ENCODE measurements at places on chromosomes 6 and 20.

DNA sequence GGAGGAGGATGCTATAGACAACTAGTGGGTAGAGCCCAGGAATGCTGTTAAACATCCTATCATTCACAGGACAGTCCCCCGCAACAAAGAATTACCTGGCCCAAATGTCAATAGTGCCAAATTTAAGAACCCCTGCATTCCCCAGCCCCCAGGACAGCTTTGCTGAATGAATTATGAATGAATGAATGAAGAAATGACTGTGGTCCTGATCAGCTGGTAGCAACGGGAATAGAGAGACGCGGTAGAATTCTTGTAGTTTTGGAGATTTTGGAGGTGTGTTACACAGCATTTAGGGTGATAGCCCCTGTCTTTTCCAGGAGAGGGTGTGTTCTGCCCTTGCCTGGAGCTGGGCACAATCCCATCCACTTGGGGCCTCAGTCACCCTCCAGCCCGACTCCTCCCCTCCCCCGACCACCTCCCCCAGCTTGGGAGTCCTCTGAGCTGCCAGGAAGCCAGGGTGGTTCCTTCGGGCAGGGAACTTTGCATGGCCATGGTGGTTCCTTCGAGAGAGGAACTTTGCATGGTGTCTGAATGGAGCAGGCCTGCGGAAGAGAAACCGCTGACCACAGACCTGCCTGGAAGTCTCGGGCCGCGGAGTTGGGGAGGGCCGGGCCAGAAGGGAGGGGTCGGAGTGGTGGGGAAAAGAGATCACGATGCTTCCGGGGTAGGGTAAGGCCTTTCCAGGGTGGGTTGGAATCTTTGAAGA is 1.0 kb upstream of the HCK start:
- no peak for DNase-seq

DNA sequence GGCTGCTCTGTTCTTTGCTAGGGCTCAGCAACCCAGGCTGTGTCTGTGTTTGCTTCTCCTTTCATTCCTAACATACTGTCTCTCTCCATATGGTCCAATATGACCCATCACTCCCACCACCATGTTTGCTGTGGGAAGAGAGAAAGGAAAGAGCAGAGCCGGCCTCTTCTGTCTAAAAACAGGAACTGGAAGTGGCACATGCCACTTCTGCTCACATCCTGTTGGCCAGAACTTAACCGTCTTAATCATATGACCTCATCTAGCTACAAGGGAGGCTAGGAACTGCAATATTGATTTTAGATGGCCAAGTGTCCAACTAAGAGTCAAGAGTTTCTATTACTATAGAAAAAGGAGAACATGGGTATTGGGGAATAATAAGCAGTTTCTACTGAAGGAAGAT is 212.5 kb upstream of the CHD6 start:
- DNase-seq, result no peak

DNA sequence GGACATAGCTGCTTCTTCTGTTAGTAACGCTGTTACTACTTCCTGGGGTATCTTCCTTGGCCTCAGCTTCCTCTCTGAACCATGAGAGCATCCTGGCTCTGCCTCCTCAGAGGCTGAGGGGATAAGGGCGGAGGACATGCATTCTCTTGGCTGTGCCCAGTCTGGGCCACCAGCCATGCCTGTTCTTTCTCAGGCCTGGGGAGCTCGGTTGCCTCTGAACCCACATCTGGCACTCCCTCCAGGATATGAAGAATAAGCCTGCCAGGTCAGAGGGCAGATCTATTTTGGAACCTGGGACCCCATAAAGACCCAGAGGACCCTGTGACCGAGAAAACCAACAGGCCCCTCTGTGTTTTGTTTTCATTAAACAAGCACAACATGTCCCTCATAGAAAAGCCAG is 6.6 kb upstream of the ANGPT4 start:
- DNase-seq, result no peak

DNA sequence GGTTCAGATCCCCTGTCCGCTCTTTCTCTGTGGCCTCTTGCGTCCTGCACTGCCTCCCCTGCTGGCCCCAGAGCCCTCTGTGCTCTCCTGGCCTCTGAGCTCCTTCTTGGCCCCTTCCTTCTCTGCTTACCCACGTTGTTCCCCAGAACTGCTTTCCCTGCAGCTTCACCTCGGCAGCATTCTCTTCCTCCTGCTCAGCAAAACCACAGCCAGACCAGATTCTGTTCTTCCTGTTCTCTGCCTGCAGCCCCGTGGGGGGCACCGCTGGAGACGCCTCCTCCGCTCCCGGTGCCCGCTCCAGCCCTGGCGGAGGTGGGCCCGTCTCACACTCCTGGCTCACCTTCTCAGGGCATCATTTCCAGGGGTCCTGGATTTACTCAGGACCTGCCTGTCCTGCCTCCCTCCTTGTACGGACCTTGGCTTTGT is 59.7 kb downstream of the TCP11 start:
- DNase-seq, result no peak

DNA sequence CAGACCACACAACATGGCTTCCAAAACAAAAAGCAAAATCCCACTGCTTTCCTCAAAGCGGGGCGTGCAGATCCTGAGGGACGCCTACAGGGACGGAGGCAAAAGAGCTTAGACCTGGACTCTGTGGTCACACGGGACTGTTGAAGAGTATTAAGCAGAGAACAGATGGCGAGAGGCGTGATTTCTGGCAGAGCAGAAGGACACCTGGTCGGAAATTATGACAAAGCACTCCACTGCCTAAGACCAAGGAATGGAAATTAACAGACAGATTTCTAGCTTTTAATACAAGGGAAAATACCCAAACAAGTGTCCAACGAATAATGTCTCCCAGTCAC is 15.4 kb downstream of the CST7 start:
- peak; percentile 83 for DNase-seq

DNA sequence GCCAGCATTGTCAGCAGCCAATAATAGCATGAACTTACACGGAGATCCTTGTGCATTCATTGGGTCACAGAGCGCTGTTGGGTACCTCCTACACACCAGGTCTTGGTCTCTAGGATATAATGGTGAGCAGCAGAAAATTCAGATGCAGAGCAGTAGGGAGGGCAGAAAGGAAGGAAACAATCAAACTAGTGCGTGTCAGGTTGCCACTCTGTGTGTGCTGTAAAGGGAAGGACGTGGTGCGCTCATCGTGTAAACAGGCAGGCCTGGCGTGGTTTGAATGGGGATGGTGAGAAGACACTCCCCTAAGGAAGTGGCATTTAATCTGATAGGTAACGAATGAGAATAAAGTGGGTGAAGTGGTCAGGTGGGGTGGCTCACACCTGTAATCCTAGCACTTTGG is 336.4 kb downstream of the CDH26 start:
- no peak for DNase-seq

- no peak for DNase-seq
Observed at GRCh38 chr20:8994045-8994444, 74.8 kb upstream of the PLCB4 start.
